ENCODE measurements at places on chromosomes 12 and 14.

- no peak for DNase-seq
Measured at GRCh38 chr14:100476012-100476822, 111.0 kb downstream of the BEGAIN start.

GRCh38 chr12:98296462-98297079 is 218.8 kb upstream of the TMPO start:
- DNase-seq: no peak

- no peak for DNase-seq
Measured at GRCh38 chr12:115870021-115870420, 407.5 kb downstream of the MED13L start.

- no peak for DNase-seq
Measured at GRCh38 chr14:32607399-32607798, 278.3 kb downstream of the AKAP6 start.

DNA sequence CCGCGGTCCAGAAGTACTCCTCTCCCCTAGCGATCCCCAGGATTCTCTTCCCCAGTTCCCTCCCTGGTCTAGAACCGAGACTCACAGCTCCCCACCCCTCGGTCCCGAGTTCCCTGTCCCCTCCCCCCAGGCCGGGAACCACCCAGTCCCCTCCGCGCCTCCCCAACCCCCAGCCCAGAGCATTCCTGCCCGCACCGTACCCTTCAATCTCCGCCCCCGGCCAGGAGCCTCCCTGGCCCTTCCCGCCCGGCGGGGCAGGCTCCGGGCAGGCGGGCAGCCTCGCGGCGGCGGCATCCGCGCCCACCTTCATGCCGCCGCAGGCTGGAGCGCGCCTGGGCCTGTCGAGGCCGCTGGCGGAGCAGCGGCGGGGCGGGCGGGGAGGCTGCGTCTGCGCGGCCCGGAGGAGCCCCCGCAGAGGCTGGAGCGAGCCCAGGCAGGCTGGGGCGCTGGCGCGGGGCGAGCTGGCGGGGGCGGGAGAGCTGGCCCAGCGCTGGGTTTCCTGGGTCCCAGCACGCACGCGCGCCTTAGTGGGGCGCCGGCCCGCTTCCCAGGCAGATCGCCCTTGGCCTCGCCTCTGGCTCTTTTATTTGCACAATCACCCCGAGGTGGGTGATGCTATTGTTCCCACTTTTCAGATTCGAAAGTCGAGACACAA is 22.2 kb upstream of the GPR132 start:
- peak; percentile 53 for DNase-seq

GRCh38 chr12:54420766-54421144 is 1.7 kb upstream of the ITGA5 start:
- no peak for DNase-seq

GRCh38 chr14:72549026-72549425 is 344.9 kb downstream of the DPF3 start:
- peak; percentile 60 for DNase-seq

GRCh38 chr12:24931666-24932405 is 17.1 kb downstream of the BCAT1 start:
- peak; percentile 70 for DNase-seq

DNA sequence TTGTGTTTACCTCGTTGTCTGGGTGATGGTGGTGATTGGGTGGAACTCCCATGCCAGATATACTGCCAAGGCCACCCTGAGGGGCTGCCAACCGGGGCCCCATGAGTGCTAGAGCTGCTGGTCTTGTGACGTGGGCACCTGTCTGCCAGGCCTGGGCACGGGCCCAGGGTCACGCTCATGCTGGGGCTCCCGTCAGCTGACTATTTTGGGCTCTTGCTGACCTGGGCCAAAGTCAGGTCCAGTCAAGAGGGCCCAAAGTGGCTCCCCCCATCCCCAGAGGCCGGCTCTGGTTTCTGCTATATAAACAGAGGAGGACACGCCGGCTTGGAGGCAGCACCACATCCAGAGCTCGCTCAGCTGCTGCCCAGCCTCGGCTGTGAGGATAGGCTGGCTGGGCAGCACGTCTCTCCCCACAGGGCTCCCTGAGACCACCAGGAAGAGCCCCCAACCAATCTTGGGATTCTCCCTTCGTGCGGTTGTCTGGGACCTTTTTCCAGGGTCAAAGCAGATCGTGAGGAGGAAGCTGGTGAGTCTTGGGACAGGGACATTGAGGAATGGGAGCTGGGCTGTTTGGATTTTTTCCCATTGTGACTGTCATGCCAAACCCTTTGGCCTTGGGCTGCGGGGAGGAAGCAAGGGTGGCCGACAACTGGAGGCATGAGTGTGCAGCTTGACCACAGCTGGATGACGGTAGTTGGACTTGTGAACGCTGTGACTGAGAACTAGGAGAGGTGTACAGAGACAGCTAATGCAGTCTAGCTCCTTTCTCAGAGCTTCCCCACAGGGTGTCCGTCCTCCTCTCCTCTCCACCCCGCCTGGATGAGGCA is 7.6 kb upstream of the NR4A1 start:
- no peak for DNase-seq

GRCh38 chr12:95615749-95616148 is 64.5 kb upstream of the USP44 start:
- no peak for DNase-seq

- DNase-seq: peak; percentile 33
Measured at GRCh38 chr14:68181519-68182326, 362.1 kb downstream of the RAD51B start.

GRCh38 chr14:61934385-61934784 is 172.2 kb downstream of the SNAPC1 start:
- peak; percentile 18 for DNase-seq

GRCh38 chr14:68193970-68194681 is 374.5 kb downstream of the RAD51B start:
- no peak for DNase-seq

DNA sequence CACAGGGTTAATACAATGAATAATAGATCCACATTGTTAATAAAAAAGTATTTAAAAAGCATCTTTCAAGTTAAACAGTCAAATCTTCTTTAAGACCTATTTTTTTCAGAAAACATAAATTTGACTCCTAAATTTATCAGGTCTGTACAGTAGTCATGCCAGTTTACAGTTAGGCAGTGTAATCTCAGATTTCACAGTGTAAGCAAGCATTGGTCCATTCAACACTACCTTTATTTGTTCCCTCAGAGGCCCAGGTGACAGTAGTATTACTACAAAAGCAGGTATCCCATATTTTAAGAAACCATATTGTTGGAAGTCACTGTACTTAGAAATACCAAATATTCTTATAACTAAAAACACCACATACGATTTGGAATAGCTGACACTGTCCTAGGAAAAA is 6.1 kb downstream of the ATP2B1 start:
- DNase-seq: no peak

DNA sequence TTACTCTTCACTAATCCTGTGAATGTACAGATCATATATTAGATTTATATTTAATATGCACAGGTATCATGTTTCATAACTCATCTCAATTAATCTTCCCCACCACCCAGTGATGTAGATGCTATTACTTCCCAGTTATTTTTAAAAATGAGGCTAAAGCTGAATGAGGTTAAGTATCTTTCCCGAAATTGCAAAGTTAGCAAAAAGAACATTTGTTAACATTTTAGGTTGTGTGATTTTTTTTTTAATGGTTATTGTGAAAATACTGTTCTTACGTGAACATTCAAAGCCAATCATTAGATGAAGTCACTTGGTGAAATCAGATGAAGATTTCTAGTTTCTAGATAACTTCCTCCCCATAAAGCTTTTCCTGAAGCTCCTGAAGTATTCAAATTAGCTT is 186.9 kb upstream of the PLEKHA5 start:
- no peak for DNase-seq

DNA sequence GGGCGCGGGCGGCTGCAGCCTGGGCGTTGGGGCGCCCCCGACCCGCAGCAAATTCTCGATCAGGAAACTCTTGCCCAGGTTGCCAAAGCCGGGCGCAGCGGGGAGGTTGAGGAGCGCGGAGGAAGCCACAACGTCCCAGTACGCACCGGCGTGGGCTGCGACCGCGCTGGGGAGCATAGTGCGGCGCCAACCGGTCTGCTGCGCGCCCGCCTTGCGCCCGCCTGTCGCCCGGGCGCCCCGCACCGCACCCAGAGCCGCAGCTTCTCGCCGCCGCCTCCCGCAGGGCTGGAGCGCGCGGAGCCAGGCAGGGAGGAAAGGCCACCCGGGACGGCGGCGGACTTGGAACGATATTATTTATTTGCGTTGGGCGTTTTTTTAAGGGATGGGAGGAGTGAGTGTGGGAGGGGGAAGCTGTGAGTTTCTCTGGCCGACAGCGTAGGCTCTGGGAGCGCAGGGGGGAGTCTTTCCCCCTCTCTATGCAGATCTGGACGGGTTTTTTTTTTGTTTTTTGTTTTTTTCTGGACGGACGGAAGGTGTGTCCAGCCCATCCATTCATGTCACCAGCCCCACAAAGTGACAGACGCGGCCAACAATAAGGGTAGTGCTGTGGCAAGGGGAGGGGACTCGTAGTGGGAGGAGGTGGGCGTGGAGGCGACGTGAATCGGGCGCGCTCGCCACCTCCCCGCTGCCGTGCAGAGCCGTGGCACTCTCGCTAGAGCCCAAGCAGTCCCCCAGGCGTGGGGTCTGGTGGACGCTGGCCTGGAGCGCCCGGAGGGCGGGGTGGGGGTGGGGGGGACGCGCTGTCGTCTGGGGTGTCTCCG is at the start of gene DBX2:
DBX2 (minus strand) TSS at position 349 of the 821 bp plus-strand sequence; CDS start at position 177, 172 bp downstream.
- DNase-seq: no peak

DNA sequence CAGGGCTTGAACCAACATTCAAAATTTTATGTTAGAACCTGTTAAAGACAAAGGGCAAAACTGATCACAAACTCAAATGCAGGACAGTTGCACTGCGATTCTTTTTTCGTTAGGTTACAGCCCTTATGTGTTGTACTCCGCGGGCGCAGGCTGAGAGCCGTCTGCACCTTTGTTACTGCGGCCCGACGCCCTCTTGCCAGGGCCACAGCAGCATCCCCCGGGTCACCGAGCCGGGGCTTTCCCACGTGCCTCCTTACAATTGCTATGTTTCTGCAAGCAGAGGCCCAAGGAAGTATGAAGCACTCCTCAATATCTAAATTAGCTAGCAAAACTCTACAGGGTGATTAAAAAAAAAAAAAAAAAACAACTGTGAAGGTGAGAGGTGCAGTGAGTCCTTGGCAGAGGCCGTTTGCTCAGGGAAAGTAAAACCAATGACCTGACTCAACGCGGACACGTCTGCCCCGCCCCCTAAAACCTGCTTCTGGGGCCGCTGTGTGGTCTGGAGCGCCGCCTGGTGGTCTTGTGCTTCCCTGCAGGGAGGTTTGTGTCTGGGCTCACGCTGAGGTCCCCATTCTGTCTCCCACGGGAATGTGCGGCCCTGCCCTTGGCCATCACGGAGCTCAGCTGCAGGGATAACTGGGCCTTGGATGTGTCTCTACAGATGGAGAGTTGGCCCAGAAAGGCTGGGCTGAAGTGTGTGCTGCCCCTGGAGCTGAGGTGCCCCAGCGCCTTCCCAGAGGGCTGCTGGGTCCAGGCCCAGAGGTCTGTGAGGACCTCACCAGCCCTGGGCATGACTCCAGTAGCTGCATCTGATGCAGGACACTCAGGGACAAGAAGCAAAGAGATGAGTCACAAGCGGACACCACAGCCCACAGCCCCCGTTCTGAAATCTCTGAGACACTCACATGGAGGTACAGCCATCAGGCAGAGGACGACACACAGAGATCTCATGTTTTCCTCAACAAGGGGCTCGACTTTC is 418.5 kb downstream of the TMEM121 start:
- DNase-seq: peak; percentile 92

DNA sequence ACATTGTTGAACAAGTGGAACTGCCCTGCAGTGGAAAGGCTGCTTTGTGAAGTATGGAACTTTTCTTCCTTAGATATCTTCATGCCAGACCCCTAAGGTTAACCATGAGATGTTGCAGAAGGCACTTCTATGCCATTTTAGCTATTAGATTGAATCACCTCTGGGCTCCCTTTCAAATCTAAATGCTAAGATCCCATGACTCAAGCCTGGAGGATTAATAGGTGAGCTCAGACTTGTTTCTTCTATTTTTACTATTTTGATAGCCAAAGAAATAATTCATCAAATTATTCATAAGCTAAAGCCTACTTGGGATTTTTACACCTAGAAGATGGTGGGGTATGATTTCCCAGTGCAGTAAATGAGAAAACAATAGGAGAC is 64.3 kb downstream of the DAD1 start:
- DNase-seq: no peak

GRCh38 chr12:112908548-112908947 is 1.8 kb downstream of the OAS1 start:
- no peak for DNase-seq

DNA sequence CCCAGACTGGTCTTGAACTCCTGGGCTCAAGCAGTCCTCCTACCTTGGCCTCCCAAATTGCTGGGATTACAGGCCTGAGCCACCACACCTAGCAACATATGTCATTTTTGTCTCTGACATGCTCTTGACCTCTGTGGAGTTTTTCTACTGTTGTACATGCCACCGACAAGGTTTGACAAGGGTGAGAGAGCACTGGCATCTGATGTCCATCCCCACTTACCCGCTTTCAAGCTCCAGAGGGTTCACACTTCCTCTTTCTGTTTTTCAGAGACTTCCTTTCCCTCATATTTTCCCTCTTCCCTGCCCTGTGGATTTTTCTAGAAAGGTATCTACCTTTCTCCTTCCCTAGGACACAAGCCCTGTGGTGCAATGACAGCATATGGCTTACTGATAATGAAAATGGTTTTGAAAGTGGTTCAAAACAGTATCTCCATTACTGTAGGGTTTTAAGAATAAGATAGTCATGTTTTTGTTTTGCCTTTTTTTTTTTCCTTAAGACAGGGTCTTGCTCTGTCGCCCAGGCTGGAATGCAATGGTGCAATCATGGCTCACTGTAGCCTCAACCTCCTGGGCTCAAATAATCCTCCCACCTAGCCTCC is 27.7 kb upstream of the PLEKHG3 start:
- DNase-seq: no peak

DNA sequence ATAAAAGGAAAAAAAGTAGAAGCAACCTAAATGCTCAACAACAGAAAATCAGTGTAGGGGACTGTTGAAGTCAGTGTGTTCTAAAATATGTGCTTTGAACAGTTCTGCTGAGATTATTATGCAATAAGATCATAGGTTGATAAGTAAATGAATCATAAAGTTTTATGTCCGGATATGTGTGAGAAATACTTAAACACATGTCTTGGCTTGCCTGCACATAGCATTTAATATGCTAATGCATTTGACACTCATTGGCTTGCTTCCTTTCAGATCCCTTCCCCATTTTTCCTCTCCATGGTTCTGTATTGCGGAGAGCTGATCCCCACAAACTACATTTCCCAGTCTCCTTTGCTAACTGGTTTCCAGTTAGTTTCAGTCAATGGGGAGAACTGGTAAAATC is 573.8 kb upstream of the TBX3 start:
- no peak for DNase-seq

- DNase-seq: no peak
Measured at GRCh38 chr12:95859344-95859816, 628 bp downstream of the SNRPF start.

DNA sequence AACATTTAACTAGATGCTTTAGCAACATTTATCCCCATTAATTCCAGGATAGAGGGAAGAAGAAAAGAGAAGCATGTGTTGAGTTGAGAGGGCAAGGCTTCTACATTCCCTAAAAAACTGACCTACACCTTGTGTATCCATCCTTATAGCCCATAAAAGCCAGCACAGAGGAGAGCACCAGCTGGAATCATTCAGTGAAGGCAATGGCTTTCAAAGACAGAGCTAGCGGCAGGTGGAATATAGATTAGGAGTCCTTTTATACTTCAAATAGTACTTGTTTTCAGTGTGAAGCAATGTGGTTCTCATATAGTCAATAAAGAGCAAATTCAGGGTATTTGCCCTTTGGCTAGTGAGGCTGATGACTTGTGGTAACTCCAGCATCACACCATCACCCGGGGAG is 94.4 kb downstream of the TBC1D30 start:
- no peak for DNase-seq

Data from suppressor macrophage treated with lipopolysaccharide for 1 hour (primary cell).